Right lobe of liver (tissue), 6 donors: ENCODE measurements at places on chromosomes 6 and 20.

DNA sequence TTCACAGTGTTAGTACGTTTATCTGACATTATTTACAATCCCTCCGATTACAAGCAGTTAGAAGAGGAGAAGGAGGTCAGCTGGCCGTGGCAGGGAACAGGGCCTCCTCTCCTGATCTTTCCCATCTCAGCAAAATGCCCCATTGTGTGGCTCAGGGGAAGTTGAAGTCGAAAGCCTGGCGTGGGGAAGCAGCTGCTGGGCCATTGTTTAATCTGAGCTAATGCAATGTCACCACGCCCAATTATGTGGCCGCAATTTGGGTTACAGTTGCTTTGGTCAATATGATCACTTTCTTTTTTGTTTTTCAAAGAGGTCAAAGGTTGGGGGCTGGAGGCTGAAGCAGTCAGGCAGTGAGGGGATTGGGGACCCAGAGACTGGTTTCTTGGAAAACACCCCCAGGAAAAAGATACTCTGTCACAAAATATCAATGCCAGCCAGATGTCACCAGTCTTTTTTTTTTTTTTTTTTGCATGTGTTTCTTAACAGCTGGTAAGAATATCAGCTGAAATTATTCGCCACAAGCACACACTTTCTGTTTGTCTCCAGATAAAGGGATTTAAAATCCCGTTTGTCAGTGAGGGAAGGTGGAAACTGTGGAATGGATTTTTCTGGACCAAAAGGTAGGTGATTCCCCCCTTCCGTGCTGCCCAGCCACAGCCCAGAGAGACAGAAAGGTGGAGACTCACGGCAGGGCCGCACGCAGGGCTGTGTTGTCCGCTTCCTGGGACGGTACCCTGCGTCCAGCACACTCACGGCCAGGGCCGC is 24.6 kb downstream of the DLL1 start:
- H3K36me3 ChIP-seq, result no peaks in the 10 kb centered on the region
- H3K27ac ChIP-seq, result peak overlapping the region; percentile 59
- H3K4me3 ChIP-seq, result no peak overlapping the region
- H3K27me3 ChIP-seq, result no peaks in the 10 kb centered on the region

GRCh38 chr6:135224037-135224647 is 43.0 kb downstream of the MYB start:
- no peak for DNase-seq
- no peaks in the 10 kb centered on the region for H3K4me1 ChIP-seq
- H3K27ac ChIP-seq, result no peak overlapping the region
- no peaks in the 10 kb centered on the region for H3K27me3 ChIP-seq

DNA sequence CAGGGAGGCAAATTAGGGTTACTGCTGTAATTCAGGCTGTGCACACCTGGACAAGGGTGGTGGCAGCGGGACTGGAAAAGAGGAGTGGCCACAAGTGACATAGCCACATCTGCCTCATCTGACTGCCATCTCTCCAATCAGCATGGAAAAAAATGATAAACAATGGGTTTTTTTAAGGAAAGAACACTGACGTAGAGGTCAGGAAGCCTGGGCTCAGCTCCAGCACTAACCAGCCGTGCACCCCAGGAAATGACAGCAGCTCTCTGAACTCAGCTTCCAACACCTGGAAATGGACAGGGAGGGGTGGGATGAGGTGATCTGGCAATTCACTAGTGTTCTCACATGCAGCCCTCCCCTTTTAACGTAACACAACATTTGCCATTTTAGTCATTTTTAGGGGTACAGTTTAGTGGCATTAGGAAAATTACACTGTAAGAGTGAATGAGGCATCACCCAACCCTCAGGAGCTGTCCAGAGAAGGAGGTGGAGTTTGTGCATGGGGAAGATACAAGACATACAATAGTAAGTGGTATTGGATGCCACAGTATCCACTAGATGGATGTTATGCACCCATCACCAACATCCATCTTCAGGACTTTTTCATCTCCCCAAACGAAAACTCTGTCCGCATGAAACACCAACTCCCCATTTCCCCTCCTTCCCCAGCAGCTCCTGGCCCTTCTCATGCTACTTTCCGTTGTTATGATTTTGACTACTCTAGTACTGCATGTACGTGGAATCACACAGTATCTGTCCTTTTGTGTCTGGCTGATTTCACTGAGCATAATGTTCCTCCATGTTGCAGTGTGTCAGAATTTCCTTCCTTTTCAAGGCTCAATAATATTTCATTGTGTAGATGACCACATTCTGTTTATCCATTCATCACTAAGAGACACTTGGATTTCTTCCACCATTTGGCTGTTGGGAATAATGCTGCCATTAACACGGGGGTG is 215.5 kb upstream of the ECI2 start:
- no peak overlapping the region for H3K4me3 ChIP-seq
- no peak overlapping the region for H3K27ac ChIP-seq
- no peak for DNase-seq
- H3K4me1 ChIP-seq, result no peaks in the 10 kb centered on the region
- no peaks in the 10 kb centered on the region for H3K36me3 ChIP-seq

- peaks cover 13% of the 10 kb centered on the region for H3K36me3 ChIP-seq
- H3K4me1 ChIP-seq, result no peaks in the 10 kb centered on the region
- DNase-seq, result no peak
- no peaks in the 10 kb centered on the region for H3K27me3 ChIP-seq
- no peak overlapping the region for H3K27ac ChIP-seq
Observed at GRCh38 chr20:63591786-63592355, 17.8 kb upstream of the HELZ2 start.

DNA sequence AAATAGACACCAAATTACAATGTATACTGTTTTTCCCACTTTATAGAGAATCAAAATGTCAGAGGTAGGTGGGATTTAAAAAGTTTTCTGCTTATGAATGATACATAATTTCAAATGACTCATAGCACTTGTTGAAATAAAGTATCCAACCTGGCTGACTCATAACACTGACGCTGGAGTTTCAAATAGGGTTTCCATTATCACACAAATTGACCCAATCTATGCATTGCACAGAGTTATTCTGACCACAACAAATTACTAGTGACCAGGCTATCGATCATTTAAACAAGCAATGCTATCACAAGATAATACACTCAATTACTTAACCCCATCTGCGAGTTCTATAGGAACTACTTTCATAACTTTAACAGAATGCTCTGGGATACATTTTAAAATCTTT is 31.9 kb upstream of the PRELID3B start:
- no peak for DNase-seq
- no peaks in the 10 kb centered on the region for H3K27me3 ChIP-seq
- H3K27ac ChIP-seq, result no peak overlapping the region
- no peak overlapping the region for H3K4me3 ChIP-seq
- H3K36me3 ChIP-seq, result no peaks in the 10 kb centered on the region
- H3K4me1 ChIP-seq, result no peaks in the 10 kb centered on the region

DNA sequence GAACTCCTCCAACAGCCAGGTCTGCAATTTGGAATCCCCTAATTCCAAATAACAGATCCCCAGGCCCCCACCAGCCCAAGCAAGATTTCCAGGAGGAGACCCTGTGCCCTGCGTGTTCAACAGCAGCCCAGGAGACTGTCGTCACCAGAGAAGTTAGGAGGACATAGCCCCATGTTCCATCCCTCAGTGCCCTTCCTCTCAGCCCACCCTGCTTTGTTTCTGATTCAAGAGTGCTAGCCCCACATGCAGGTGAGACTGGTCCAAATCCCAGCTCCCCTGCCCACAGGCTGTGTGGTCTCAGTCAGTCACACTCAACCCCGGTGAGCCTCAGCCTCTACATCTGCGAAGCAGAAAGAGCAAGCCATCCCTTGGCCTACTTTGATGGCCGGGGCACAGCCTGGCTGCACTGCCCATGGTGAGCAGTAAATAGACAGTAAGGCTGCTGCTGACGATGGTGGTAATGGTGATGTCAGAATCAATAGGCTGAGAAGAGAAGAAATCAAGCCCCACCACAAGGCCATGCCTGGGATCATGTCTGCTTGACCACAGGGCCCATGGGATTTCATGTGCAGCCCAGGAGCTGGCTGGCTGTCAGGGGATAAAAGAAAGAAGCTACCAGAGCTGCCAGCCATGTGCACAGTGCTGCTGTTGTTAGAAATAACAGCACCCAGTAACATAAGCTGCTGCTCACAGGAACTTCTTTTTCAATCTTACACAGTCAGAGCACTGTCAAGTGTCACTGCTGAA is 51.5 kb upstream of the NXT1 start:
- no peaks in the 10 kb centered on the region for H3K27me3 ChIP-seq
- H3K27ac ChIP-seq, result no peak overlapping the region
- H3K36me3 ChIP-seq, result no peaks in the 10 kb centered on the region
- no peak for DNase-seq
- no peak overlapping the region for H3K4me3 ChIP-seq
- no peaks in the 10 kb centered on the region for H3K4me1 ChIP-seq

- no peaks in the 10 kb centered on the region for H3K36me3 ChIP-seq
- peaks cover 81% of the 10 kb centered on the region for H3K4me1 ChIP-seq
- DNase-seq, result no peak
- H3K27me3 ChIP-seq, result no peaks in the 10 kb centered on the region
Observed at GRCh38 chr20:47354464-47354713, 2.1 kb downstream of the ZMYND8 start.

- peaks cover 18% of the 10 kb centered on the region for H3K4me1 ChIP-seq
- H3K4me3 ChIP-seq, result no peak overlapping the region
- H3K36me3 ChIP-seq, result peaks cover 4% of the 10 kb centered on the region
- DNase-seq, result no peak
- H3K27me3 ChIP-seq, result no peaks in the 10 kb centered on the region
- H3K27ac ChIP-seq, result no peak overlapping the region
Observed at GRCh38 chr20:5181492-5181891, 54.7 kb downstream of the CDS2 start.

- H3K4me3 ChIP-seq, result no peak overlapping the region
- no peaks in the 10 kb centered on the region for H3K27me3 ChIP-seq
- no peaks in the 10 kb centered on the region for H3K36me3 ChIP-seq
- no peak for DNase-seq
- H3K27ac ChIP-seq, result no peak overlapping the region
Observed at GRCh38 chr6:162408826-162409535, 318.6 kb downstream of the PRKN start.

- H3K27ac ChIP-seq, result no peak overlapping the region
- H3K4me3 ChIP-seq, result no peak overlapping the region
- H3K36me3 ChIP-seq, result no peaks in the 10 kb centered on the region
- no peak for DNase-seq
Observed at GRCh38 chr6:136654086-136654485, 103.9 kb upstream of the MAP7 start.

DNA sequence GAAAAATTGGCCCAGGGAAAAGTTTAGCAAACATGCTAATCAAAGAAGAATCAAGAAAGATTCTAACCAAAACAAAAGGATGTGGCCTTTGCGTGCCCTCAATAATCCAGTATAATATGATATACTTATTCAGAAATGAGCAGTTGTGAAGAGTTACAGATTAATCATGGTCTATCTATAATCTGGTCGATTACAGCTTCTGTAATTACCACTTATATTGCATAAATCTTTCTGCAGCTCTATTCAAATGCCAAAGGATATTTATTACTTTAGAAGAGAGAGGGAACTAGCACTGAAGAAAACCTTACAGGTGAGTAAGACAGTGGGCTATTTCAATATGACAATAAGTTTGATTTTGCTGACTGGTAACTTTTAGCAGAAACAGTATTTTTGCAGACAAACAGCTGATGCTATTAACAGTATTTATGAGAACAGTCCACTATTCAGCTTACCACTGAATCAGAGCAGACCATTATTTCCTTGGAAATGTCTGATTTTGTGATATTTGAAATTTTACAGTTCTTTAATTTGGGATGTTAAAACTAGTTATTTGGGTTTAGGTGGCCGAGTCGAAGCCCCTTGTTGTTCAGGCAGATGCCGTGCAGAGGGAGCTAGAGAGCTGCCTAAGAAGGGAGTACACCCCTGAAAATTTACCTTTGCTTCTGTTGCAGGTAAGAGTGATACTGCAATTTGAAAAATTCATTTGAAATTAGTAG is 92.2 kb downstream of the CEP57L1 start:
- no peaks in the 10 kb centered on the region for H3K36me3 ChIP-seq
- no peak overlapping the region for H3K27ac ChIP-seq
- H3K4me3 ChIP-seq, result no peak overlapping the region
- no peaks in the 10 kb centered on the region for H3K4me1 ChIP-seq

DNA sequence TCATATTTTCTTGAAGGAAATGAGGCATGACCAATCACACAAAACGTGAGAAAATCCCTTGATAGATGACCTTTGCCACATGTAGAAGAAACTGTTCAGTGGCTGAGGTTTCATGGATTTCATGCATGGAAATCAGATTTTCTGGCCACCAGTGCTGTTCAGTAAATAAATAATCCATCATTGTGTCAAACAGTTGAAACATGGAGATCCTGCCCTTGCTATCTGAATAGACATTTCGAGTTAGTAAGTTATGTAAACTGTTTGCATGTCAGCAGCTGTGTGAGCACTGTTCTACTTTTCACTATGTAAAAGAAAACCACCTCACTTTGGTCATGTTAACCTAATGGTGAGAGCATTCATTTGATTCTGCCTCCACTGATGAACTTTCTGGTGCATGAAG is 793.9 kb upstream of the EPHA7 start:
- no peak overlapping the region for H3K27ac ChIP-seq
- no peak for DNase-seq
- H3K4me1 ChIP-seq, result no peaks in the 10 kb centered on the region
- H3K4me3 ChIP-seq, result no peak overlapping the region
- no peaks in the 10 kb centered on the region for H3K27me3 ChIP-seq
- H3K36me3 ChIP-seq, result no peaks in the 10 kb centered on the region

DNA sequence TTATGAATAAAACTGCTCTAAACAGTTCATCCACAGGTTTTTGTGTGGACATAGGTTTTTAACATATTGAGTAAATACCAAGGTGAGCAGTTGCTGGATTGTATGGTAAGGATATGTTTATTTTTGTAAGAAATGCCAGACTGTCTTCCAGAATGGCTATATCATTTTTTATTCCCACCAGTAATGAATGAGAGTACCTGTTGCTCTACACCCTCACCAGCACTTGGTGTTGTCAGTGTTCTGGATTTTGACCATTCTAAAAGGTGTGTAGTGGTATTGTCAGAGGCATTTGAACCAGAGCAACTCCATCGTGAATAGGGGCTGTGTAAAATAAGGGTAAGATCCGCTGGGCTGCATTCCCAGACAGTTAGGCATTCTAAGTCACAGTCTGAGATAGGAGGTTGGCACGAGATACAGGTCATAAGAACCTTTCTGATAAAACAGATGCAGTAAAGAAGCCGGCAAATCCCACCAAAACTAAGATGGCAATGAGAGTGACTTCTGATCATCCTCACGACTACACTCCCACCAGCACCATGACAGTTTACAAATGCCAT is 12.9 kb upstream of the NT5E start:
- H3K4me1 ChIP-seq, result no peaks in the 10 kb centered on the region
- DNase-seq, result no peak
- no peak overlapping the region for H3K4me3 ChIP-seq
- no peak overlapping the region for H3K27ac ChIP-seq
- no peaks in the 10 kb centered on the region for H3K27me3 ChIP-seq
- no peaks in the 10 kb centered on the region for H3K36me3 ChIP-seq

- no peak overlapping the region for H3K4me3 ChIP-seq
- H3K27ac ChIP-seq, result no peak overlapping the region
- H3K36me3 ChIP-seq, result no peaks in the 10 kb centered on the region
- H3K4me1 ChIP-seq, result peaks cover 29% of the 10 kb centered on the region
- DNase-seq, result no peak
- no peaks in the 10 kb centered on the region for H3K27me3 ChIP-seq
Observed at GRCh38 chr20:14412065-14412681, 74.8 kb upstream of the FLRT3 start.
